ENCODE measurements at places on chromosomes 2 and 18.

- DNase-seq = peak; percentile 78
These were observed 142.4 kb downstream of the CAPN13 start for GRCh38 chr2:30664761-30665358.

DNA sequence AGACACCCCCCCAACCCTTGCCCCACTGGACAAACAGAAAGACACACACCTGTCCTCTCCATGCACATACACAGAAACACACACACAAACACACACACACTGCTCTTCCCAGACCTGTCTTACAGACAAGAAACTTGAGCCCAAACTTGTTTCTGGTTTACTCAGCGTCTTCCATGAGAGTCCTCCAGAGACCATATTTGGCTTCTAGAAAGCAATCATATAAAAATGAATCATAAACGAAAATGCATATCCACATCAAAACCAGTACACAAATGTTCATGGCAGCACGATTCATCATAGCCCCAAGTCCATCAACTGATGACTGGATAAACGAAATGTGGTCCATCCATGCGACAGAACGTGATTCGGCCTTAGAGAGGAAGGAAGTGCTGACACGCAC lies 84.2 kb upstream of the ASAP2 start:
- DNase-seq = no peak

DNA sequence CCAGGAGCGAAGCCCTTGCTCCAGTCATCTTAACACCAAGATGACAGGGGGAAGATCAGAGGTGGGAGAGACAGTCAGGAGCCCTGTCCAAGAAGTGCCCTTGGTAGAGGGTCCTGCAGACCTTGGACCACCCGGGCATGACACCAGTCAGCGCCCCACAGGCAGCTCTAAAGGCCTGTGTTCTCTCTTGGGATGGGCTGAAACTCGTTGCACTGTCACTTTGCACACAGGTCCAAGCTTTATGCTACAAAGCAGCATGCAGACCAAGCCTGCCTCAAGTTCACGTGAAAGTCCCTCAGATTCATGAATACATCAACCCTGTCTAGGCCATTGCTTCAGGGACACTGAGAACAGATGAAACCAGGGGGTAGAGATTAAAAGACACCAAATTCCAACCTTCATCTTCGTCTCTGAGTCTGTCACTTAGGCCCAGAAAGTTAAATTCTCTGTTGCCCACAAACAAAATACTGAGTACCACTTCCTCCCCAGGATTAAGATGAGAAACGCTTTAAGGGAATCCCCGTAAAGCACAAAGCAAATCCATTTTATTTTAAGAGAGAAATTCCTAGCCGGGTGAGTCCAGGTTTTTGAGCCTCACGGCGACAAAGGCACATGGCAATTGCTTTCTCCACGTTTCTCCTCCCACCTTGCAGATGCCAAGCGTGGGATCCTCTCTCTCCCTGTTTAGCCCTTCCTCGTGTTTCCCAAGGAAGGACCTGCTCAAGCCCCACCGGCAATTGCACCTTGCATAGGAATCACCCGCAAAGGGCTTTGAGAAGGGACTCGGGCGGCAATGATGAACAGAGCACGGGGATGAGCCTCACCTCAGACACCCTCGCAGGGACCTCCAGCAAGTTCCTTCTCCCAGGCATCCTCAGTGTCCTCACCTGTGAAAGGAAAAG lies 75.0 kb upstream of the ID2 start:
- no peak for DNase-seq

- DNase-seq = no peak
These were observed 128.7 kb downstream of the LYPD6B start for GRCh38 chr2:149167001-149167780.

DNA sequence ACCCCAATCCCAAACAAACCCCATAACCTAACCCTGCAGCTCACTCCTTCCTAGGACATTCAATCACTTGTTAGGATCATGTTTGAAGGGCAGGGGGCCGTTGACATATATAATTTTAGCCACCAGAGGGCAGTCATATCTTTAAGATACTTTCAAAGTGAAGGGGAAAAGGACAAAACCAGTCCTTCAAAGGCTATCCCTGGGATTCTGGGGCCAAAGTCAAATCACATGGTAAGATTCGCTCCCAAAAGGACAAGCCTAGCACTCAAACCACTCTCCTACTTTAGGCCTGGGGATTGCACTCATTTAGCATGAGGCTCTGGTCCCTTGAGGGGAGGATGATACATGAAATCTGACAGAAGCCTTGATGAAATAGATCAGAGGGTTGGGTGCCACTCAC lies 44.6 kb downstream of the HAUS1 start:
- DNase-seq = no peak

- no peak for DNase-seq
These were observed 45.2 kb downstream of the MAIP1 start for GRCh38 chr2:200000444-200001163.

- DNase-seq = no peak
These were observed 29.5 kb downstream of the GALNT14 start for GRCh38 chr2:31108561-31109286.

DNA sequence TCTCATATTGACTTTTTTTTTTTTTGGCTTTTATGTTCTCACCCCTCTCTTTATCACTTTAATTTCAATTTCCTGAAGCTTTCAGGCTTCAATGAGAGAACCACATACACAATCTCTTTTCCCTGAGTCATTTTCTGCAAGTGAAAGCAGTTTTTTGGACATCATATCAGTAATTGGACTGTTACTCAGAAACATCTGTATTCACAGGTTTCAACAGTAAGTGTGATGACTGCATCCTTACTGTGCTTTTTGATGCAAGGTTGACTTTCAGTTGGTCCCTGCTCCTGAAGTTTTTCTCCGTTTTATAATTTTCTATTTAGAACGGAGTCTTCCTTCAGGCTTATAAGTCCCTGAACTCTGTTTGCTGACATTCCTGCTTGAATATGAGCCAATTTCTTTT lies 70.5 kb upstream of the CCBE1 start:
- no peak for DNase-seq

DNA sequence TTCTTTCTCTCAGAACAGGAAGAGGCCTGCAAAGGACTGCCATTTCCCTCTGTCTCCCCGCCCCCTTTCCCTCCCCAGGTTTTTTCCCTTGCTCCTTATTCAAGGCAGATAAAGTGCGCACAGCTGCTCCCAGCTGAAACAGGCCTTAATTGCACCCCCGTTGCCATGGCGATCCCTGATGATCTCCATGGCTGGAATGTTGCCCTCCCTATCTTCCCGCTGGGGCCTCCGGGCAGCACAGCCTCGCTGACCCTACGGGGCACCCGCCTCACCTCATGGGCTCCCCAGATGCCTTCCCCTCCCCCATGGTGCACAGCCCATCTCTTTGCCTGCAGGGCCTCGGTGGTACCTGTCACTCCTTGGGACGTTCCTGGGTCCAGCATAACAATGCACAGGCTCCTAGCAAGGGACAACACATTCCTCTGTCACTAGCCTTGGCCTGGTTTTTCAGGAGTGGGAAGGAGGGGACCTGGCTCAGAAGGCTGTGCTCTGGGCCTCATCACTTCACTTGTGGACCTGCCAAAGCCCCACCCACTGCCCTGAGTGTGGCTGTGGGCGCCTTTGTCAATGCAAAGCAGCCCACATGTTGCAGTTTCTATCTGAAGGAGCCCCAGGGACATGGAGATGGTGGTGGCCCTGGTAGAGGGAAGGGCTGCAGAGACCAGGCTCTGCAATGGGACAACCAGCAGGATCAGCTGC lies 115.0 kb downstream of the CELF4 start:
- DNase-seq = no peak

DNA sequence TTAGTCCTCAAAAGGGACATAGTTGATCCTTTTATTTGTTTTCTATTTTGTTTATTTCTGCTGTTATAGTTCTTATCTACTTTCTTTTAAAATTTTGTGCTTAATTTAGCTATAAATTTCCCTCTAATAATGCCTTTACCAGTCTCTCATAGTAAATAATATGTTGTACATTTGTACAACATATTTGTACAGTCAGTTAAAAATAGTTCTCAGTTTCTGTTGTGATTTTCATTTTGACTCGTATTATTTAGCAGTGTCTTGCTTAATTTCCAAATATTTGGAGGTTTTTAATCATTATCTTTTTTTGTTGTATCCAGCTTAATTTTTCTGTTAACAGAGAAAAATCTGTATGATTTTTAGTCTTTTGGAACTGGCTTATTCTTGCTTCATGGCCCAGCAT lies 443.6 kb upstream of the TRIB2 start:
- no peak for DNase-seq

GRCh38 chr18:3345452-3345851 lies 83.5 kb downstream of the MYL12B start:
- no peak for DNase-seq

- no peak for DNase-seq
These were observed 271.9 kb downstream of the PHLPP1 start for GRCh38 chr18:62987055-62987830.

GRCh38 chr2:217452928-217453327 lies 549.9 kb downstream of the TNS1 start:
- DNase-seq = no peak

- no peak for DNase-seq
These were observed 32.1 kb upstream of the DYNAP start for GRCh38 chr18:54558609-54559585.

DNA sequence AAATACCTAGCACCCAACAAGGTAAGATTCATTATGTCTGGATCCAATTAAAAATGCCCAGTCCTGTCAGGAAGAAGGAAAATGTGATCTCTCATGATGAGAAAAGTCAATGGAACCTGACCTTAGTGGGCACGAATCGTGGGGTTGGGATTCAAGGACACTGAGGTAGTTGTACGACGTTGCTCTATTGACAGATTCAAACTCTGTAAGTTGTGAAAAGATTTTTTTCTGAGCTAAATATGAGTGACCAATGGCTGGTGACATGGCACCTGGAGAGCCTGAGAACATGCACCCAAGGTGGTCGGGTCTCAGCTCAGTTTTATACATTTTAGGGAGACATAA lies 148.2 kb downstream of the NDUFA10 start:
- DNase-seq = no peak

DNA sequence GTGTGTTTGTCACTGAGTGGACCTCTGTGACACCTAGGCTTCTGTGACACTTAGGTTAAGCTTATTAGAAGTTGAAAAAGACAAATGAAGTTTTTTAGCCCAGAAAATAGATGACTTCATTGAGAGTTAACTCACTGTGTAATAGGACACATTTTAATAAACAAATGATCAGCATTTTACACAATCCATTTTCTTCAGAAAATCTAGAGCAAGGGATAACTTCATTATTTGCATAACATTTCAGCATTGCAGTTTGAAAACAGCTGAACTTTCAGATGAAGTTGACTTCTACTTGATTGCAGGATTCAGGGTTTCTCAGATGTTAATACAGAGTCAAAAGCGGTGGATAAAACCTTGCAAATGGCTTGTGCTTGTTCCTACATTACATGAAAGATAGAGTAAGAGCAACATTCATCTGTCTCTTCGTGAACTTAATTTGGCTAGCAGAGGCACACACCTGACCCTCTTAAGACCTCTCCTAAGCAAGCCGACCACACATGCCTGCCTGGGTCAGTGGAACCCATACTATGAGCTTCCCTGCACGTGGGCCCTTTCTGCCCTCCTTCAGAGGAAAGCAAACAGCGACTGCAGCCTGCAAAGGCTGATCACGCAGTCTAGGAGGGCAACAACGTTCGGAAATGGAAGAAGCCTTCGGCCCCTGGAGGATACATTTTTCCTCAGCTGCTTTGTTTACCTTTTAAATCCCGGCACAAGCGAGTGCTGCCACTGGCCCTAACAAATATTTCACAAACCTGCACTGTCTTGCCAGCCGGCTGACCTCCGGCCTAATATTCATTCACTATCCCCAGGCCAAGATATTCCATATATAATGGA lies 16.6 kb downstream of the ITGB1BP1 start:
- DNase-seq = no peak

DNA sequence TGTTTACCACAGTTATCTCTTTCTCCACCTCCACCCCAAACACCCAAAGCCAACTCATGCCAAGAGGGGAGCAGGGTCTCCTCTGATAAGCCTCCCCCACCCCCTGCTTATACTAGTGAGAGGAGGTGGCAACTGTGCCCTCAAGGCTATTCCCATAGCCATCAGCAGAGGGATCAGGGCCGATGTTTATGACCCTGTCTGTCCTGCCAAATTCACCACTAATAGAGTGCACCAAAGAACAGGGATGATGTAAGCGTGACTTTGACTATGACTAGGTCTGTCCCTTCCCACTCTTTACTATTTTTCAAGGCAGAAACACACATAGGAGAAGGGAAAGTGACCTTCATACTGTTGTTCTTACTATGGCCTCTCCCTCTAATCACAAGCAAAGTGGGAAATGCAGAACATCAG lies 74.6 kb downstream of the CLHC1 start:
- DNase-seq = no peak

DNA sequence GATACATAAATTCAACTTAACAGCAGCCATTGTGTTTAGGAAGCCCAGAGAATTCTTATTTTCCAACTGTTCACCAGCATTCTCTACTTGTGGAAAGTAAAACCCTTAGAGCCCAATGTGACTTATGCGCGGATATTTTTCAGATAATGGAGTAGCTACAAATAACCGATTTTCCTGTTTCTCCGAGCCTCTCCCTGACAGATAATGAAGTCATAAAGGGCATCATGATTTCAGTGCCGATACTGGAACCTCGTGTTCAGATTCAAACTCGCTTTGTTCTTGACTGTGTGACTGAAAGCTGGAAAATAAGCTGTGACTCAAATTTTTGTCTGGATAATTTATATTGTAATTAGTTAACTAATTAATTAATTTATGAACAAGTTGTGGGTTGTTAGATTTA lies 228.2 kb downstream of the VAPA start:
- no peak for DNase-seq

DNA sequence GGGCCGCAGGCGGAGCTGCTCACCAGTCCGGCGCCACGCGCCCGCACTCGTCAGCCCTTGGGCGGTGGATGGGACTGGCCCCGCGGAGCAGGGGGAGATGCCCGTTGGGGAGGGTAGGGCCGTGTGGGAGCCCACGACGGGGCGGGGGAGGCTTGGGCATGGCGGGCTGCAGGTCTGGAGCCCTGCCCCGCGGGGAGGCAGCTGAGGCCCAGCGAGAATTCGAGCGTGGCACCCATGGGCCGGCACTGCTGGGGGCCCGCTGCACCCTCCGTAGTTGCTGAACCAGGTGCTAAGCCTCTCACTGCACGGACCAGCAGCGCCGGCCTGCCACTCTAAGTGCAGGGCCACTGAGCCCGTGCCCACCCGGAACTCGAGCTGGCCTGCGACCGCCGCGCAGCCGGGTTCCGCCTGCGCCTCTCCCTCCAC lies 182.4 kb upstream of the ERBB4 start:
- DNase-seq = no peak

DNA sequence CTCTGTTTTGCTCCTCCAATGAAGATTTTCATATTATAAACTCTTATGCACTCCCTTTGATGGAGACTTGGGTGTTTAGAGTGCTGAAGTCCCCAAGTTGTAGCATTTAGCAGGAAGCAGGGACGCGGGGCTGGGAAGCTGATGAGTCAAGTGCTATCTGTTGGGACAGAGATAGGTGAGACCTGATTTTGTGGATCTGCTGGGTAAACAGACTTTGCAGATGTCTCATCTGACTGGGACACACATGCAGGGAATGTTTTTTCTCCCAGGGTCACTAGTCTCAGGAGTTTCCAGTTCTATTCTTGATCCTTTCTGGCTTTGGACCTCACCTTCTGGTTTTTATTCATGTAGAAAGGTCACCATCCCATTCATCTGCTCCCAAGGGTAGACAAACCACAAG lies 79.7 kb upstream of the ACAA2 start:
- no peak for DNase-seq

- DNase-seq = no peak
These were observed 913 bp downstream of the RNF152 start for GRCh38 chr18:61891894-61892293.

- no peak for DNase-seq
These were observed 308.0 kb downstream of the AFF3 start for GRCh38 chr2:99834426-99834825.

GRCh38 chr18:78965917-78966792 lies 13.5 kb upstream of the SALL3 start:
- DNase-seq = no peak

GRCh38 chr2:81225756-81226155 lies 921.2 kb upstream of the LRRTM1 start:
- DNase-seq = no peak
